ENCODE measurements at places on chromosomes 16 and 17.

- DNase-seq = no peak
Measured at GRCh38 chr17:68711858-68712257, 110.7 kb upstream of the FAM20A start.

GRCh38 chr16:2155977-2156848 is 631 bp downstream of the TRAF7 start:
- no peak for DNase-seq

GRCh38 chr16:35575432-35575821 is 2116.0 kb downstream of the TP53TG3F start:
- DNase-seq = no peak

- no peak for DNase-seq
Measured at GRCh38 chr17:66805567-66805966, 29.4 kb upstream of the CACNG5 start.

GRCh38 chr16:71927787-71928186 is 32.5 kb downstream of the IST1 start:
- no peak for DNase-seq

- peak; percentile 79 for DNase-seq
Measured at GRCh38 chr16:3654249-3654991, at the start of gene DNASE1. Gene DNASE1, plus strand, starts transcription at chr16:3654691. Its CDS starts 683 bp downstream, at chr16:3655374.

DNA sequence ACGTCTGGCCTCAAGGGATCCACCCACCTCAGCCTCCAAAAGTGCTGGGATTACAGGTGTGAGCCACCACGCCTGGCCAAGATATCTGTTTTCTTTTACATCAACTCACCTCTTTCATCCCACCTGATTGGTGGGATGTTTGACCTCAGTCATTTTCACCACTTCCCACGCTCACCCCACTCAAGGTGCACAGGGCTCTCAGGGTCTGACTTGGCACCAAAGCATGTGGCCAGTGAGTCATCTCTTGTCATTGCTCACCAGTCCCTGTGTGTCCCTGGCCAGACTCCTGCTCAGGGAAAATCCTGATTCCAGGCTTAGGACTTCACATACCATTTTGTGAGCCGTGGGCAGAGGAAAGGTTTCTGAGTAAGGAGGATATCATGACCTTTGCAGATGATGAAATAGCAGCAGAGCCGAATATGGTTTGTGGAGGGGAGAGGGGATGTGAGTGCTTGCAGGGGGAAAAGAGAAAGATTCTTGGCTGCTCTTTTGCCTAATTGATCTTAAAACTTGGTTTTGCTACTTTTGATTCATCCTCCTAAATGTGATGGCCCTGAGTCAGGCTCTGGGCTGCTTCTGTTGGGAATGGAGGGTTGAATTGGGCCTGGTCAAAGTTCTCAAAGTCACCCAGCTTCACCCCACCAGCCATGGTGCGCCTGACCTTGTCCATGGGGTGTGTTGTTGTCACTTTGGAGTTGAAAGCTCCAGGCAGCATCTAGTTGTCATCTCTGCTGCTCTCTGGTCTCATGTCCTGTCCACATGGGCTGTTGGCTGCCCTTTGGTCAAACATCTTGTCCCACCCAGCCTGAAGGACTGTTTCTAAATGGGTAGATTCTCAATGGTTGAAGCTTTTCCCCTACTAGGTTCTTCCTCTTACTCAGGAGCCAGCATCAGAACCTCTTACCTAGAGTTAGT is 6.0 kb upstream of the KCNH6 start:
- DNase-seq = no peak

DNA sequence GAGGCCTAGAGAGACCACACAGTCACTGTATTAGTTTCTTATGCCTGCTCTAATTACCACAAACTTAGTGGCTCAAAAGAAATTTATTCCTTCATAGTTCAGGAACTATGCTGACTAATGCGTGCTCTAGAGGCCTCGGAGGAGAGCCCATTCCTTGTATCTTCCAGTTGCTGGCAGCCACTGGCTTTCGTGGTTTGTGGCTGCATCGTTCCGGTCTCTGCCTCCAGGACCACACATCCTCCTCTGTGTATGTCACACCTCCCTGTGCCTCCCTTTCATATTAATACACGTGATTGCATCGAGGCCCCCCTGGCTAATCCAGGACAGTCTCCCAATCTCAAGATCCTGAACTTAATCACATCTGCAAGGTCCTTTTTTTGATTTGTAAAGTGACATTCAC is 16.9 kb upstream of the MYLK3 start:
- DNase-seq = no peak

DNA sequence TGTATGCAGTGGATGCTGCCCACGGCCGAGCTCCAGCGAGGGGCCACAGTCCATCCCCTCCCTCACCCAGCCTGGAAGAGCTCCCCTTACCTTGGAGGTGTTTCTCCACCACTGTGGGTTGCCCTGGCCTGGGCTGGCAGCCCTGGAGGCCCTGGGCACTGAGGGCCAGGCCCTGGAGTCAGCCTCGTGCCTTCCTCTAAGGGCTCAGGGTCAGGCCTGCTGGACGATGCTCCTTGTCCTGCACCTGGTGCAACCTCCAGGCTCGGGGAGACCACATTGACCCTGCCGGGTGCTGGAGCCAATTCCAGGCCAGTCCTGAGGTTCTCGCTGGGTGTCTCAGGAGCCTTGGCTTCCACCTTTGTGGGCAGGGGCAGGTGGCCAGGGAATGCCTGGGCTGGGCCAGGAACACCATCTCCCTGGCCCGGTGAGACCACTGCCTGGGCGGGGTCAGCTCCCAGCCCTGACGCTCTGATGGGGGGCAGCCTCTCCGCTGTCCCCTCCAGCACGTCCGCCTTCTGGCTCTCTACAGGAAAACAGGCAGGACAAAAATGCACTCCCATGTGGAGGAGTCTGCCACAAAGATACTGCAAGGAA is 10.4 kb downstream of the MYLK3 start:
- DNase-seq = no peak

DNA sequence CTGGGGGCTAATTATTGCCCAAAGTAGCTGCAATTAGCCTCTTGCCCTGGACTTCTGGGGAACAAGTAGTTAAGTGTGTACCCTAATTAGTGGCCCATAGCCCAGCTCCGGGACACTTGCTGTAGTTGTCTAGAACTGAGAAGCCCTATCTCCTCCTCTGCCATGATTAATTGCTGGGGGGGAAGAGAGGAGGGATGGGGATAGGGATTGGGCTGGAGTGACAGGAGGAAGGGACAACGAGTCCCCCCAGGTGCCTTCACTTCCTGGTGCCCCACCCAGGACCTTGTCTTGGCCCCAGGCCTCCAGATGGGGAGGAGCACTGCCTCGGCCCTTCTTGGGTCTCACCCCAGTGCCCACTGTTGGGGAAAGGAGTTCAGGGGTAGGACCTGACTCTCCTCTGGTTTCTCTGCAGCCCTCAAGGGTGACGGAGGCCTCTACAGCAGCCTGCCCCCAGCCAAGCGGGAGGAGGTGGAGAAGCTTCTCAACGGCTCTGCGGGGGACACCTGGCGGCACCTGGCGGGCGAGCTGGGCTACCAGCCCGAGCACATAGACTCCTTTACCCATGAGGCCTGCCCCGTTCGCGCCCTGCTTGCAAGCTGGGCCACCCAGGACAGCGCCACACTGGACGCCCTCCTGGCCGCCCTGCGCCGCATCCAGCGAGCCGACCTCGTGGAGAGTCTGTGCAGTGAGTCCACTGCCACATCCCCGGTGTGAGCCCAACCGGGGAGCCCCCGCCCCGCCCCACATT is 17.4 kb downstream of the NGFR start:
- no peak for DNase-seq

- no peak for DNase-seq
Measured at GRCh38 chr16:11356573-11357331, 11.5 kb downstream of the RMI2 start.

DNA sequence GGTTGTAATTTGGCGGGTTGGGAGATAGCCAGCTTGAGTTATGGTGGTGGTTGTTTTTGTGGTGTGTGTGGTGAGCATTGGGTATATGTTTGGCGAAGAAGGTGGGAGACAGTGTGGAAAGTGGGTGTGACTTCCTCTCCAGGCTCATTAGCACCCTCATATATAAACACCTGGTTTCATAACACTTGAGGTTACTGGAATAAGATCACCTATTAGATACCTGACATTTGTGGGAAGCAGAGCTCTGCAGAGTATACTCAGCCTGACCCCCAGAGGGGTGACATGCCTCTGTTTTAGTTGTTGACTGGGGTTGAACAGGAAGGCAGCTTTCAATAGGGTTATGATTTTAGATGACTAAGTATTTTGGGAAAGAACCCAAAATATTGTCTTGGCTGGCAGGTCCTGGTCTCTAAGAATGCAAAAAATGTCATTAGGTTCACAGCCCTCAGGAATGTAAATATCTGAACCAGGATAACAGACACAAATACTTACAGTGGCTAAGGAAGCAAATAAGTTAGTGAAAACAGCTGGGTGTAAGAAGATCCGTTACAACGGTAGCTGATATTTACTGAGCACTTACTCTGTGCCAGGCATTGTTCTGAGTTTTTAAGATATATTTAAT is 18.3 kb upstream of the EFCAB13 start:
- DNase-seq = no peak

GRCh38 chr16:57486858-57487834 is 853 bp upstream of the DOK4 start:
- DNase-seq = no peak

DNA sequence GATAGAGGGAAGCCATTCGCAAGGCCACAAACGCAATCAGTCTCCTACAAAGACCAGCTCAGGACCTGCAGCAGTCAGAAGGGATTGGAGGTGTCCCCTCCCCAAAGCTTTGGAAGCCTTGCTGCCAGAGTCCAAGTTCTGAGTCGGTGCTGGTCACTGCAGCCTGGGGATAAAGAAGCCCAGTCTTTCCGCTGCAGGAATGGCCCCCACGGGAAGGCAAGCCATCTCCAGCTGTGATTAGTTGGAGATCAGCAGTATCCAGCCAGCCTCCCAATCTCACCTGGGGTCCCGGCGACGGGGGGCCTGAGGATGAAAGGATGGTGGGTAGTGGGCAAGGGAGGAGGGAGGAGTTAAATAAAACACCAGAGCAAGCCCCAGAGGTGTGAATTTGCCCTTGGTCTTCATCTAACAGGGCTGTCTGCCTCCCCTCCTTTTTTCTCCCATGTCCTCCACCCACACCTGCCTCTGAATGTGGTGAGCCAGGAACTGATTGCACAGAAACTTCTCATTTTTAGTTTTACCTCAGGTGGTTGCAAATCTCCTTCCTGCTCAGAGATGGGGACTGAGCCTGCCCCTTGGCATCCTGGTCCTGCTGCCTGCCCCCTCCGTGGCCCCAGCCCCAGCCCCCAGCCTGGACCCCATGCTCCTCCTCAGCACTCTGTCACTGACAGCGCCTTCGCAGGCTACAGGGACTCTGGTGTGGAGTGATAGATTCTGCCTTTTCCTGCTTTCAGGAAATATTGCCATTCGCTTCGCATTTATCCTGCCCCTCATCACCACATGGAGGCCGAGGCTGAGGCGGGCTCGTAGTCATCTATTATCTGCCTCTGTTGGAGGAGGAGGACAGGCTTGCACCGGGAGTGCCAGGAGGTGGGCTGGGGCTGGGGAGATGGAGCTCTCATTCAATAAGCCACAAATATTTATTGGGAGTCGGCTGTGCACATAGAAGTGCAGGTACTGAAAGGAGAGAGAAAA is 262.9 kb upstream of the SDK2 start:
- no peak for DNase-seq

Measured in GM19239 (cell line).